ENCODE measurements at places on chromosomes 16 and 17. TPM values are rescaled to one million over a fixed set of nuclear protein-coding genes. Genes with fewer than 3 reads are reported as not detected.

Gene KRT36
- not detected for total RNA-seq

Gene DHX58
- total RNA-seq, result 0.32 TPM

Gene ACSM2A
- total RNA-seq, result not detected

Gene EFNB3
- total RNA-seq, result 1.6 TPM

Gene CBLN1
- total RNA-seq, result 0.06 TPM

Gene LGALS9
- total RNA-seq, result 0.89 TPM

Gene YWHAE
- total RNA-seq, result 641 TPM

Gene ZNF319
- 17.8 TPM for total RNA-seq

Gene USP43
- total RNA-seq, result 5.1 TPM

Gene KRT28
- total RNA-seq, result not detected

All from A549 treated with DMSO at 1 μM for 4 hours (cell line).